ENCODE measurements at places on chromosomes 1 and 21. TPM values are rescaled to one million over a fixed set of nuclear protein-coding genes. Genes with fewer than 3 reads are reported as not detected.

LCE1B gene
- total RNA-seq: not detected

SGIP1 gene
- total RNA-seq: 0.34 TPM

VWA5B1 gene
- total RNA-seq: not detected

CITED4 gene
- 5.3 TPM for total RNA-seq

KLHDC9 gene
- 3.8 TPM for total RNA-seq

DOP1B gene
- total RNA-seq: 16.4 TPM

NPR1 gene
- total RNA-seq: 1.4 TPM

PTGER3 gene
- not detected for total RNA-seq

SPSB1 gene
- 15.0 TPM for total RNA-seq

COL8A2 gene
- total RNA-seq: 0.62 TPM

TFF1 gene
- total RNA-seq: not detected

HMGN2 gene
- 477 TPM for total RNA-seq

SLX9 gene
- total RNA-seq: 42.6 TPM

PEX19 gene
- total RNA-seq: 70.3 TPM

PADI2 gene
- 0.31 TPM for total RNA-seq

MXRA8 gene
- 0.24 TPM for total RNA-seq

CD1D gene
- 4.4 TPM for total RNA-seq

NTNG1 gene
- total RNA-seq: not detected

TSPEAR gene
- not detected for total RNA-seq

ATAD3A gene
- total RNA-seq: 19.2 TPM

UBE2J2 gene
- 26.2 TPM for total RNA-seq

C1orf94 gene
- not detected for total RNA-seq

S100PBP gene
- total RNA-seq: 20.4 TPM

TAF12 gene
- total RNA-seq: 17.4 TPM

PTPRC gene
- total RNA-seq: 3.1 TPM

TFAP2E gene
- total RNA-seq: not detected

KLHDC8A gene
- not detected for total RNA-seq

THEM5 gene
- not detected for total RNA-seq
